ENCODE measurements at places on chromosomes 12 and 14. TPM values are rescaled to one million over a fixed set of nuclear protein-coding genes. Genes with fewer than 3 reads are reported as not detected.

Gene NELL2
- 0.22 TPM for total RNA-seq

Gene RPAP3
- total RNA-seq: 38.9 TPM

Gene CFAP73
- total RNA-seq: not detected

Gene LUM
- total RNA-seq: 0.29 TPM

Gene NRL
- total RNA-seq: 0.80 TPM

Gene PAPLN
- 4.0 TPM for total RNA-seq

Gene OTX2
- not detected for total RNA-seq

Gene CCDC91
- total RNA-seq: 27.5 TPM

Gene MFAP5
- 0.37 TPM for total RNA-seq

Gene KLRC4
- total RNA-seq: not detected

Gene DPF3
- total RNA-seq: 0.16 TPM

Gene PIWIL1
- not detected for total RNA-seq

Gene OTOGL
- not detected for total RNA-seq

Gene SMIM41
- not detected for total RNA-seq

Gene GLT1D1
- total RNA-seq: not detected

Gene EIF5
- 188 TPM for total RNA-seq

Gene RASSF9
- total RNA-seq: 1.2 TPM

Gene BMP4
- 1.6 TPM for total RNA-seq

Gene SLC41A2
- total RNA-seq: 30.9 TPM

Gene PEBP1
- total RNA-seq: 290 TPM

Gene ANKS1B
- 0.51 TPM for total RNA-seq

Gene PRH2
- not detected for total RNA-seq

Gene IRAK3
- 1.3 TPM for total RNA-seq

Gene PTPN21
- total RNA-seq: 11.7 TPM

Gene CRIP2
- 185 TPM for total RNA-seq

Gene GABARAPL1
- total RNA-seq: 31.0 TPM

Gene ACOT6
- total RNA-seq: not detected

Gene MLXIP
- 24.6 TPM for total RNA-seq

Gene KRT71
- total RNA-seq: not detected

Gene KRT80
- total RNA-seq: 38.7 TPM

Gene NGB
- total RNA-seq: not detected

Gene BEST3
- 1.7 TPM for total RNA-seq

Gene ISM2
- 0.41 TPM for total RNA-seq

Gene DLGAP5
- 35.2 TPM for total RNA-seq

Gene CPM
- total RNA-seq: 7.7 TPM

Gene PIP4K2C
- 45.0 TPM for total RNA-seq

Gene ADAM21
- total RNA-seq: 0.08 TPM

Gene GPX2
- total RNA-seq: 291 TPM

Gene B4GALNT1
- total RNA-seq: 45.0 TPM

Gene IL31
- not detected for total RNA-seq

Gene SELPLG
- total RNA-seq: 0.99 TPM

Gene GPD1
- total RNA-seq: 0.22 TPM

Gene EXOC5
- total RNA-seq: 51.2 TPM

Gene WIF1
- not detected for total RNA-seq

Gene KRT83
- total RNA-seq: 2.4 TPM

Gene PTGDR
- total RNA-seq: not detected

Gene TM7SF3
- 81.5 TPM for total RNA-seq

Gene EPS8
- total RNA-seq: 48.7 TPM

Gene SMCO2
- 0.11 TPM for total RNA-seq

Gene ARG2
- 1.8 TPM for total RNA-seq

Gene ACTN1
- 220 TPM for total RNA-seq

Gene APOF
- not detected for total RNA-seq

Gene KRT82
- total RNA-seq: not detected

Gene CIROP
- not detected for total RNA-seq

Gene PDZRN4
- not detected for total RNA-seq

Gene GYS2
- 0.23 TPM for total RNA-seq

Gene KLRD1
- total RNA-seq: not detected

Gene RNASE4
- 6.5 TPM for total RNA-seq

Gene RNFT2
- total RNA-seq: 2.9 TPM

Data from A549 treated with dexamethasone at 1 μM for 4 hours (cell line).